ENCODE measurements at places on chromosomes 1 and 21.
A peak's percentile ranks its signal among the peaks of the same experiment; 100 is the strongest.

DNA sequence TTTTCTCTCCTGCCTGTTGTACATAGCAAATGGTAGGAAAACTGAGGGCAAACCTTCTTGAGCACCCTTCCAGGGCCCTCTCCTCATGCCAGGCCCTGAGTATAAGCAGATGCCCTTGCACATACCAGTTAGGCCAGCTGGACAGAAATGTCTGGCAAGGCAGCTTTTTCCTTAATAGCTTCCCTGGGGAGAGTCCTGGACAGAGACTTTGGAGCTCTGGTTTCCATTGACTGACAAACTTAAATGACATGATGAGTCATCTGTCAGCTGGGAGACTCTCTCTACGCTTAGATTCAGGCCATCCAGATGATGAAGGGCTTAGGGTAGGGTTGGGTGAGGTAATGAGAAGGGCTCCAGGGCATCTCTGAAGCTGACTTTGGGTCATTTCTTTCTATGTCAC is 317.5 kb downstream of the ASTN1 start:
- DNase-seq: no peak

GRCh38 chr1:51666478-51666877 is 49.6 kb downstream of the OSBPL9 start:
- DNase-seq: peak; percentile 90

GRCh38 chr1:56345831-56346230 is 233.5 kb downstream of the PLPP3 start:
- no peak for DNase-seq

GRCh38 chr1:76955652-76956051 is 88.4 kb downstream of the ST6GALNAC5 start:
- no peak for DNase-seq

DNA sequence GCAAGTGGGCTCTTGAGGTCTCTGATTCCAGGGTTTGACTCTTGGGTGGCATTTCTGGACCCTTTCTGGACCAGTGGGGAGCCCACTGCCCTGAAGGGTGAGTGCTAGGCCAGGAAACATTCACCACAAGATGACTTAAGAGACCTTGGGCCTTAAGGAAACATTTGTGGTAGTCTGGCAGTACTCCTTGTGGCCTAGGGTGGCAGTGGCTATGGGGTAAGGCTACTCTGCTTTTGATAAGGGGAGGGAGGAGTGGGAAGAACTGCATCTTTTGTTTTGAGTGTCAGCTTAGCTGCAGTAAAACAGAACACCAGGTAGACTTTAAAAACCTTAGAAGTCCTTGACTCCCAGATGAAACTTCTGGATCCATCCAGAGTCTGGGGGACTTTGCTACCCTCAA is 529.3 kb upstream of the LRRC7 start:
- no peak for DNase-seq

- DNase-seq: no peak
Observed at GRCh38 chr1:228830954-228831481, 95.7 kb downstream of the RHOU start.

- DNase-seq: no peak
Observed at GRCh38 chr1:230806552-230806951, 59.4 kb downstream of the CAPN9 start.

DNA sequence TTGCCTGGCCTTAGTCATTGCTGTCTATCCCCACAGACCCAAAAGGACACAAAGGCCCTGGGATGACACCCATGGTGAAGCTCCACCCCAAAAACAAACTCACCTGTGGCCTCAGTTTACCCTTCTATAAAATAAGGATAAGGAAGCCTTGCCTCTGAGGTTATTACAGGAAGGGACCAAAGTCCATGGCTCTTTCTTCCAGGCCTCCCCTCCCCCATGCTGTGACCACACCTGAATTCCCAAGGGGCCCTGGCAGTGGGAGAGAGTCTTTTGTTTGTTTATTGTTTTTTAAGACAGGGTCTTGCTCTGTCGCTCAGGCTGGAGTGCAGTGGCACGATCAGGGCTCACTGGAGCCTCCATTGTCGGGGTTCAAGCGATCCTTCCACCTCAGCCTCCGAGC is 10.5 kb upstream of the TNFRSF25 start:
- DNase-seq: no peak

- no peak for DNase-seq
Observed at GRCh38 chr1:239422818-239423217, 36.5 kb downstream of the CHRM3 start.

DNA sequence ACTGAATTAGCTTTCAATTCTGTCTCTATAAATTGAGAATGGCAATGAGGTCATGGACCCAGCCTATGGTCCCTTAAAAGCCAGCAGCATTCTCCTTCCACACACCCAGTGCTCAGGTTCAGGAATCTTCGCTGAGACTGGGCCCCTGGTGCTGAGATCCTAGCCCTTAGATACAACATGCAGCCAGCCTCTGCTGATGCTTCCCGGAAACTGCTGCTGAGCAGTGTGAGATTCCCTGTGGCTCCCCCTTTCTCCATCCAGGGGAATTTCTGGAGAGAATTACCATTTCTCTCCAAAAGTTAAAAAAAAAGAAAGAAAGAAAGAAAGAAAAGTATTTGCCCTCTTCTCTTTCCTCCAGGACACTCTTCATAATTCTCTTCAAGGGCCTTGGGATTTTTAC is 31.7 kb upstream of the RALGPS2 start:
- DNase-seq: no peak

DNA sequence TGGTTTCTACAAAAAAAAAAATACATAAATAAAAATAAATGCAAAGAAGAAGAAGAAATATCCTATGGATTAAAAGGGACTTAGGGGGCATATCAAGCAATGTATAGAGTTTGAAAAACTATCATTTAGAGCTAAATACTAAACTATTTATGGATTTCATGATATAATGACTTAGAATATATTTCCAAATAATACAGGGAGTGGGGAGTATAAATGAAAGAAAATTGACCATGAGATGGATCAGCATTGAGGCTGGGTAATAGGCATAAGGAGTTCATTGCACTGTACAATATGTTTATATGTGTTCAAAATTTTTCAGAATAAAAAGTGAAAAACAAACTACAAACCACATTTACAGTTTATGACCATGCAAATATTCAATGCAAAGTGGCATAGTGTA is 18.8 kb downstream of the NHLH2 start:
- DNase-seq: no peak

GRCh38 chr1:172325531-172325930 is 95.0 kb upstream of the C1orf105 start:
- DNase-seq: peak; percentile 75

GRCh38 chr1:58857680-58858673 is 74.1 kb upstream of the JUN start:
- DNase-seq: no peak

- DNase-seq: no peak
Observed at GRCh38 chr1:78606274-78606673, 14.0 kb upstream of the IFI44L start.

- DNase-seq: peak; percentile 94
Observed at GRCh38 chr1:21939650-21940374, 2.7 kb upstream of the HSPG2 start.

- no peak for DNase-seq
Observed at GRCh38 chr1:54709547-54710292, 5.9 kb upstream of the TTC4 start.

DNA sequence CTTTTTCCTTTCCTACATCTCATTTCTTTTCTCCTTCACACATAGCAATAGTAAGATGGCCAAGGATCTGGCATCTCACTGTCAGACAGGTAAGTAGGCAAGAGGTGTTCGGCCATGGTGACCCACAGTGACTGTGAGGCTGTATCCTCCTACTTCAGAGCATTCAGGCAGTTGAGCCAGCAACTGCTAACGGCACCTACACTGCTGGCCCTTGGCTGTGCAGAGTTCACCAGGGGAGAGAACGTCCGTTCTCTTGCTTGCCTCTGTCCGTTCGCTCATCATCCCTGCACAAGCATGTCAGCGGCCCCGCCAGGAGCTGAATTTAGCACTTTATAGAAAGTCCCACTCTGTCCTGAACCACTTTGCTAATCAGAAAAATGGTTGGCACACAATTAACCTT is 113.6 kb downstream of the GREM2 start:
- no peak for DNase-seq

- DNase-seq: no peak
Observed at GRCh38 chr1:201537028-201537427, 1.9 kb upstream of the NAV1 start.

DNA sequence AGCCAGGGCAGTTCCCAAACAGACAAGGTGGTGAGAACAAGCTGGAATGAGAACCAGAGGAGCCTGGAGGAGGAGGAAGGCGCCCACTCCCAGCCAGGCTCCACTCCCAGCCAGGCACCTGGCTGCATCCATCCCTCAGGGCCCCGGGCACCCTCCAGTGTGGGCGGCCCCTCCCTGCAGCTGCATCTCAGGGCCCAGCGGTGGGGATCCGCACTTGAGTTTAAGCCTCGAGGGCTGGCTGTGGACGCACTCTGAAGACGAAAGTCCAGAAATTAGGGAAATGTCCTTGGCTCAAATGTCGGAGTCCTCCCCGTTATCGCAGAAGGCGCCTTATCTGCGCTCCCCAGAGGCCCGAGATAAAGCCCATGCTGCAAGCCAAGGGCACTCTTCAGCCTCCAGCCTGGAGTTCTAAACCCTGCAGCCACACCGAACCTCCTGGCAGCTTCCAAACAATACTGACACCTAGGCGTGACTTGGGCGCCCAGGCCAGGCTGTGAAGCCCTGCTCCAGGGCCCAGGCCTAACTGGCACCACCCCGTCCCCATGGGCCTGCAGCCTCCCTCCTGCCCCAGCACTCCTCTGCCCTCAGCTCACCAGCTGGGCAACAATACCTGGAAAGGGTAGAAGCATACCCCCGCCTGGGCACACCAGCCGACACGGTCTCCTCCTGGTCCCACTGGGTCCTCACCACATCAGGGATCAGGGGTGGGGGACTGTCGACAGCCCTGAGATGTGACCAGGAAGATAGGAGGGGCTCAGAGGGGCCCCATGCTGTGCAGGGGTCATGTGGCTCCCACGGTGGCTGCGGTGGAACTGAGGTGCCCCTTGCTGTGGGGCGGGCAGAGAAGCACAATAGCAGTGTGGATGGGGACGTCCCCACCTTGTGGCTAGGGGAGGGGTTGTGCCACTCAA is 184.8 kb upstream of the VAMP3 start:
- DNase-seq: no peak

DNA sequence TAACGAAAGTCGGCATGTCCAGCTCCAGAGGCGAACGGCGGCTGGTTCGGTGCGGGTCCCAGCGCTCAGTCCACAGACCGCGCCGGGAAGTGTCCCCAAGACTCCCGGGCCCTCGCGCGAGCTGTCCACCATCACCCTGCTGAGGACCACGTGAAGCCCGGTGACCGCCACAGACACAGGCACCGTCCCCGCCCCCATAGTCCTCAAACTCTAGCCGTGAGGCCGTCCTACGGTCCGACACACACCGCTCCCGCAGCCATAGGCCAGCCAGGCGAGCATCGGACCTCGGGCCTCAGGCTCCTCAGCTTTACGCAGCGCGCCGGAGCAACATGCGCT is 535 bp downstream of the SETD4 start:
- no peak for DNase-seq

GRCh38 chr1:24443241-24443656 is 27.6 kb downstream of the NIPAL3 start:
- peak; percentile 64 for DNase-seq

DNA sequence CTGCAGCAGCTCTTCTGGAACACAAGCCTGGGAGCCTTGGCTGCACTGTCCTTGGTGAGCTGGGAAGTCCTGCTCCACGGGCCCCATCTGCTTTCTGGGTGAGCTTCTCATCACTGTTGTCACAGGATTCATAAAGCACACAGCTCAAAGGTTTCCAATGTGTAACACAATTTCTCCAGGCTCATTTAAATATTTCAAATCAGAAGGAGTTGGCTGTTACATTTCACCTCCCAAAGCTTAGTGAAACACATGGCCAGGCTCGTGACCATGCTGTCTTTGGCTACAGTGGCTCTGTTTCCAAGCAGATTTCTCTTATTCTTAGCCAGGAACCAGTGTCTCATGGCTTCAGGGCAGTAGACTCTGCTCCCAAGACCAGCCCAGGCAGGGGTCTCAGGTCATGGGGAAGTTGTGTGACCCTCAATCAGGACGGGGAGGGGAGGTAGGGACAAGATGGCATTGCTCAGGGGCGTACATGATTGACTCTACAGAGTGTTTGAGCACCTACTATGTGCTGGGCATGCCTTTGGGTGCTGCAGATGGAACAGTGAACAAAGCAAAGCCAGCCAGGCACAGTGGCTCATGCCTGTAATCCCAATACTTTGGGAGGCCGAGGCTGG is 353.0 kb downstream of the NPHP4 start:
- DNase-seq: no peak

DNA sequence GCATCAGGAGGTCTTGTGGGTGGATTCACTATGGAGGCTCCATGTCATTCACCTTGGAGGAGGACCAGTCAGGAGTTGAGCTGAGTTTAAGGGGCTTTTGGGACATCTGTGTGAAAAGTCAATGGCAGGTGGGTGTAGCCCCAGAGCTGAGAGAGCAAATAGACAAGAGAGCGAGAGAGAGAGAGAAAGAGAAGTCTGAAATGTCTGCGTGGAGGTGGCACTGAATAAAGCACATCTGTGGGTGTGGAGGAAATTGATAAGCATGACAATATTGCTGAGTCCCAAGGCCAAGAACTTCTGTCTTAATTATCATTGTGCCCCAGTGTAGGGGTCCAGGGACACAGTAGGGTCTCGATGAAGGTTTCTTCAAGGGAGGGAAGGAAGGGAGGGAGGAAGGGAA is 79.5 kb upstream of the VAMP3 start:
- no peak for DNase-seq

- no peak for DNase-seq
Observed at GRCh38 chr21:46000182-46000730, 18.7 kb downstream of the COL6A1 start.

- no peak for DNase-seq
Observed at GRCh38 chr1:51293898-51294515, 36.4 kb downstream of the TTC39A start.

GRCh38 chr1:197761654-197762053 is 13.6 kb downstream of the DENND1B start:
- no peak for DNase-seq

GRCh38 chr1:225763716-225764548 is 13.7 kb upstream of the SRP9 start:
- DNase-seq: peak; percentile 56

- DNase-seq: no peak
Observed at GRCh38 chr1:165375623-165376022, 19.1 kb upstream of the LMX1A start.

DNA sequence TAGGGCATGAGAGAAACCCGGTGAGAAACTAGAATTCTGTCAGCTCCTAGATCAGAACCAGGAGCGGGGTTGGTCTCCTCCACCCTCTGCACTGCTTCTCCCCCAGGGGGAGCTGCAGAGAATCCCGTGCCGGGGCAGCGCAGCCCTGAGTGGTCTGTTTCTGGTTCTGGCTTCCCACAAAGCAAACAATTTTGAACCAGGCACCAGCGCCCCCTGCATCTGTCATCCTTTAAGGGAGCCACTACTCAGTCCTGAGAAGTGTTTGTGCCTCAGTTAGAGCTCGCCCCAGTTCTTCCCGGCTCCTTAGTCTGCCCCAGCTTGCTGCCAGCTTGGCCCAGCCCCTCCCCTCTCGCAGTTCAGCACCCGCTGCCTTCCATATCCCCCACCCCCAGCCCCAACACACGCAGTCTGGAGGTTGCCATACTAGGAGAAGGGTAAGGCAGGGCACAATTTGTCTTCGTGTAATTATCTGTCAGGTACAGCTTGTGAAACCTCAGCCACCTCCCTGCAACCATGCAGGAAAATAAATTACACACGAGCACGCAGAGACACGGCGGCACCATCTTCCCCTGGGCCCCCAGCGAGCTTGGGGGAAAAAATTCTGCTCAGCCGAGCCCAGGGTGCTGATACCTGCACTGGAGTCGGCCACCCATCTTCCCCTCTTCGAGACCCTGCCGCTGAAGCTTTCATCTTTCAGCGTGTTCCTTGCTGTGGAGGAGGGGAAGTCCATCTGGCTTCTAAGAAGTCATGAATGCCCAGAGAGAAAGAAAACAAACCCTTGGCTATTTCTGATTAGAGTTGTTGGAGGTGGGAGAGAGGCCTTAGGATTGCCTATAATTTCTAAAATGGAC is 62.6 kb upstream of the CD1D start:
- DNase-seq: peak; percentile 25
